ENCODE measurements at places on chromosomes 4 and X.
A peak's percentile ranks its signal among the peaks of the same experiment; 100 is the strongest.

DNA sequence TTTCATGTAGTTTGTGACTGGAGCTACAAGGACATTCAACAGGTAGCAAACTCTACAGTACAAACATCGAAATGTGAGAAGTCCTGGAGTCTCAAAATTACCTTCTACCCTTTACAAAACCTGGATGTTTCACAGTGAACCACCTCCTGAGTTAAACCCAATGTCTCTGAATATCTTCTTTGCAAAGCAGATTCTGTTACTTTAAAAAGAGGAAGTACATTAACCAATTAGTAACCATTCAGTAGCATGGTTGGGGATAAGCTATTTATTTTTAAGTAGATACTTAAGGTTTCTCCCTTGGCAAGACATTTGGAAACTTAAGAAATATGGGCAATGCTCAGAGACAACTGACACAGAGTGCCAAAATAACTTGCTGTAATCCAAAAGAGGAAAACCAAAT, 371.9 kb upstream of the NWD2 start:
- no peak for DNase-seq

DNA sequence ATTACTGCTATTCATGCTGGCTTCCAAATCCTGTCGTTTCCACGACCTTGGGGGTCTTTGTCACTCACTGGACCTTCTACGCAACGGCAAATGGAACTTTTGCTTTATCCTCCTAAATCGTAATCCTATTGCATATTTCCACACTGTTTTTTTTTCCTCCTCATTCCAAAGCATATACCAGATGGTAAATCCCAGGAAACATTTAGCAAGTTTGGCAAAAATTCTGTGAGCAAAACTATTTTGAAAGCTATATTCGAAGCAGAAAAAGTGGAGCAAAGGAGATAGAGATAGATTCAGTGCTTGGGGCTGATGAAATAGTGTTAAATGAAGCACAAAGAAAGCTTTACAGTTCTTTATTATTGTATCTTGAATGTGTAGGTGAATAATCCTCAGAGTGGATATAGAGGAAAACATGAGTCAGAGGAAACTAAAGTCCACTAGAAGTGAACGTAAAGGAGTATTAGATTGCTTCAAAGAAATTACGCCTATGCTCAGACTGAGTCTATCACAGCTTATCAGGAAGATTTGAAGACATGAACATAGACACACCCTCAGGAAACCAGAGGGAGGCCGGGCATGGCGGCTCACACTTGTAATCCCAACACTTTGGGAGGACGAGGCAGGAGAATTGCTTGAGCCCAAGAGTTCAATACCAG, 50.2 kb upstream of the FAM9A start:
- DNase-seq: no peak

- no peak for DNase-seq
Measured at GRCh38 chr4:168739886-168740285, 243.0 kb downstream of the PALLD start.

GRCh38 chr4:98433691-98434090, 172.5 kb downstream of the RAP1GDS1 start:
- DNase-seq: no peak

GRCh38 chrX:41828826-41829225, 94.5 kb downstream of the CASK start:
- no peak for DNase-seq

GRCh38 chr4:114890773-114891172, 222.6 kb downstream of the NDST4 start:
- DNase-seq: no peak

GRCh38 chrX:148541584-148541940, 41.1 kb downstream of the AFF2 start:
- DNase-seq: no peak

- DNase-seq: no peak
Measured at GRCh38 chr4:76182463-76182862, 31.2 kb downstream of the SCARB2 start.

DNA sequence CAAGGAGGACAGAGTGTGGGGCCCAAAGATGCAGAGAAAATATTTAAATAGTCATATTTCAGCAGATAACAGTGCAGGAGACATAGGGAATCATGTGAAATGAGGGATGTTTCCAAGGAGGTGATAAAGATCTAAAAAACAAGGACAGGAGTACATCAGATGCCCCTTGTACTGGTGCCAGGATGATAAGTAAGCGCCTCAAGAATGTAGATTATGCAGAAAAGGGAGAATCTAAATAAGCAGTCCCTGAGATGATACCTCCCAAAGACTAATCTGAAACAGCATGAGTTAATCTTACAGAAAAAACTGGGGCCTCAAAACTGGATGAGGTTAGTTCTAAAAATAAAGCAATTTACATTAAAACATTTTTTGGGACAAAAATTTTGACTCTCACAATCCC, 136.1 kb upstream of the WDFY3 start:
- DNase-seq: no peak

GRCh38 chr4:183602557-183603027, 56.4 kb downstream of the RWDD4 start:
- no peak for DNase-seq

DNA sequence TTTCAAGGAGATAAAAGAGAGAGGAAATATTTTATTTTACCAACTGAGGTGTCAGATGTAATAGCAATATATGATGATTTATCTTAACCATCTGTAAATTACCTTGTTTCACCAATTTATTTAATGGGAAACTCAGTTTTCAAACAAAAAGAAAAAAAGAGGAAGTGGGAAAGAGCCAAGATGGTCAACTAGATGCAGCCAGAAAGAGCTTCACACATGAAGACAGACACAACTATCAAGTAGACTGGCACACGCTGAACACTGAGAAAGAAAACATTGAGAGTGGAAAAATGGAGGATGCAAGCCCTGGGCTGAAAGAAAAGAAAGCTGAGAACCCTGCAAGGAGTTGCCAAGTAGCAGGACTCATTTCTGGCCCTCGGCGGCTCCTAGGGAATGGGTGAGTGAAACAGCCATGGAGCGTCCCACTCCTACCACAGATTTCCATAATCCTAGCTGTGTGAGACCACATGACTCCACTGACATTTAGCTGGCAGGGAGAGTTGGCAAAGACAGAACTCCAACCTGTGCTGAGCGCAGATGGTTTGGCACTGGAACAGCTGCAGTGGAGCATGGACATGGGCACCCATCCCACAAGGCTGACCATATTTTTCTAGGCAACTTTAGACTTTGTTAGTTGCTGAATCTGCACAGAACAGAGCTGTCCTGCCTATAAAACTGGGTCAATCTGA, 409.3 kb downstream of the FAM47B start:
- DNase-seq: no peak

DNA sequence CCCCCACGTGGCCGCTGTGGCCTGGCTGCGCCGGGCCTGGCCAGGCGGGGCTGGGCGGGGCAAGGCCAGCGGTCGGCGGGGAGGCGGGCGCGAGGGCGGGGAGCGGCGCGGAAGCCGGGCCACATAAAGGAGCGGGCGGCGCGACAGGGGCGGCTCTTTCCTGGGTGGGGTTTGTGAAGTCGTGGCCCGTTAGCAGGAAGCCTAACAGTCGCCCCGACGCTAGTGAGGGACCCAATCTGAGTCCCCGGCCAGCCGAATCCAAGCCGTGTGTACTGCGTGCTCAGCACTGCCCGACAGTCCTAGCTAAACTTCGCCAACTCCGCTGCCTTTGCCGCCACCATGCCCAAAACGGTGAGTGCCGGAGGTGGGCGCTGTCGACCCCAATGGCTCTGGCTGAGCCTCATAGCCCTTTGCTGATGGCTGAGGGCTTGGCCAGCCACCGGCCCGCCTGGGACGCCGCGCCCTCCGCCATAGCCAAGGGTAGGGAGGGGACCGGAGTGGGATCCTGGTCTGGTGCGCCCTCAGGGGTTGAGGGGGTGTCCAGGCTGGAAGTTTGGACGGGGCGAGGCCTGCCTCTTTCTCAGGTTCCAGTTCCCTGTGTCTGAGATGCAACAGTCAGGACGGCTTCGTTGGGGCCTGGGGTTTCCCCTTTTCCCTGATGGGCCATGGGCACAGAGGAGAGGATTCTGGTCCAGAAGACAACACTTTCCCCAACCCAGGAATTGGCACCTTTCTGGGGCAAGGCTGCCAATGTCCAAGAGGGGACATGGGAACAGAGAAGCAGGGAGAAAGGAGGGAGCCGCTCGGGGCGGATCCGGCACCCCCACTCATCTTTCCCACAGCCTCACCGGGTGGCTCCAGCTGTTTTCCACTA, at the start of gene MSN:
MSN (plus strand) TSS at position 152 of the 874 bp plus-strand sequence; CDS start at position 340, 188 bp downstream.
- peak; percentile 72 for DNase-seq

GRCh38 chr4:25141592-25141991, 18.7 kb downstream of the SEPSECS start:
- DNase-seq: no peak

DNA sequence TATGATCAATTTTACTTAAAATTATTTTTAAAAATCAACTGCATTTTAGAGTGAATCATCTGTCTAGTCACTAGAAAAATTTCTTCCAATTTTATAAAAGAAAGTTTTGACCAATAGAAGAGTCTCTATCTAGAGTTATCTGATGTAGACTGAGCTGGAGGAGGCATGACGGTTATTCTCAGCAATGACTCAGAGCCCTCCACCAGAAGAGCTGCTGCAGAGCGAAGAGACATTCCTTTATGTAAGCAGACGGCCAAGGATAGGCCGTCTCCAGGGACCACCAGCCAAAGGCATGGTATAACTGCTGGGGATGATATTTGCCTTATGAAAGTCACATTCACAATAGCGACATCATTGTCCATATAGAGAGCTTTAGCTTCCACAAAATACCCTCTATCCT, 23.0 kb downstream of the LDB2 start:
- DNase-seq: no peak

- DNase-seq: no peak
Measured at GRCh38 chr4:79948739-79949138, 124.3 kb downstream of the ANTXR2 start.

DNA sequence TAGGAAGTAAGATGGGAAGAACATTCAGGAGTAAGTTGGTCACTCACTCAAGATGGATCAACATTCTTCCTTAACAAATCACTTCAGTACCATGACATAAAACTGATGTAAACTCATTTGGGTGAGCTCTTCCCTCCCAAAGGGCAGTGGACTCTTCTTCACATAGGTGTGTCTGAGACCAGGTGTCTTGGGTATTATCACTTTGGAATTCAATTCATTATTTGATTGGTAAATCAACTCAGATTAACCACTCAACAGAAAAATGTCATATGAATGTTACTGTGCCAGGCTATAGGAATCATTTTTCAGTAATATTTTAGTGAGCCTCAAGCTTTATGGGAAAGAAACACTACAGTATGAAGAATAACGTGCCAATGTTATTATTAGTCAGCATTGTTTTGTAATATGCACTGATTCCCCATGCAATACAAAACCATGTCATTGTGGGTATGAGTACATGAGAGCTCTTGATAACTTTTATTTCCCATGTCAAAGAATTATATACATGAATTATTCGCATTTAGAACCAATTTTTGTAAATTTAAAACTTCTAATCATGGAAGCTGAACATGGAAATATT, 58.6 kb upstream of the ETNPPL start:
- no peak for DNase-seq

DNA sequence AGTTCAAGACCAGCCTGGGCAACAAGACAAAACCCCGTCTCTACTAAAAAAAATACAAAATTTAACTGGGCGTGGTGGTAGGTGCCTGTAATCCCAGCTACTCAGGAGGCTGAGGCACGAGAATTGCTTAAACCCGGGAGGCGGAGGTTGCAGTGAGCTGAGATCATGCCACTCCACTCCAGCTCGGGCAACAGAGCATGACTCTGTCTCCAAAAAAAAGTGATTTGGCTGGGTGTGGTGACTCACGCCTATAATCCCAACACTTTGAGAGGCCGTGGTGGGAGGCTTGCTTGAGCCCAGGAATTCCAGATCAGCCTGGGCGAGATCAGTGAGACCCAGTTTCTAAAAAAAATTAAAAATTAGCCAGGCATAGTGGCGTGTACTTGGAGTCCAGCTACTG, 4.1 kb downstream of the OPHN1 start:
- no peak for DNase-seq

DNA sequence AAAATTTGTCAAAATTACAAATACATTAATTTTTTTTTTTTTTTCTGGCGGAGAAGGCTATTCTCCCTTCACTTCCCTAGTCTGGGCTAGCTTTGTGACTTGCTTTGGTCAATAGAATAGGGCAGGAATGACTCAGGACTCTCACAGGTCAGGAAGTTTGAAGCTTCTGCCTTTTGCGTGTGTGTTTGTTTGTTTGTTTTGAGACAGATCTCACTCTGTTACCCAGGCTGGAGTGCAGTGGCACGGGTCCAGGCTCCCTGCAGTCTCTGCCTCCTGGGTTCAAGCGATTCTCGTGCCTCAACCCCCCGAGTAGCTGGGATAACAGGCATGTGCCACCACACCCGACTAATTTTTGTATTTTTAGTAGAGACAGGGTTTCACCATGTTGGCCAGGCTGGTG, 55.9 kb upstream of the USP9X start:
- DNase-seq: no peak

GRCh38 chr4:168362025-168362401, 43.5 kb upstream of the DDX60 start:
- no peak for DNase-seq

GRCh38 chr4:22417408-22417807, 98.5 kb downstream of the ADGRA3 start:
- DNase-seq: no peak

- no peak for DNase-seq
Measured at GRCh38 chr4:39662683-39663082, 24.0 kb upstream of the SMIM14 start.

GRCh38 chrX:36543499-36543898, 464.7 kb upstream of the FAM47C start:
- no peak for DNase-seq

- DNase-seq: no peak
Measured at GRCh38 chrX:431056-431455, 44.3 kb upstream of the PPP2R3B start.

DNA sequence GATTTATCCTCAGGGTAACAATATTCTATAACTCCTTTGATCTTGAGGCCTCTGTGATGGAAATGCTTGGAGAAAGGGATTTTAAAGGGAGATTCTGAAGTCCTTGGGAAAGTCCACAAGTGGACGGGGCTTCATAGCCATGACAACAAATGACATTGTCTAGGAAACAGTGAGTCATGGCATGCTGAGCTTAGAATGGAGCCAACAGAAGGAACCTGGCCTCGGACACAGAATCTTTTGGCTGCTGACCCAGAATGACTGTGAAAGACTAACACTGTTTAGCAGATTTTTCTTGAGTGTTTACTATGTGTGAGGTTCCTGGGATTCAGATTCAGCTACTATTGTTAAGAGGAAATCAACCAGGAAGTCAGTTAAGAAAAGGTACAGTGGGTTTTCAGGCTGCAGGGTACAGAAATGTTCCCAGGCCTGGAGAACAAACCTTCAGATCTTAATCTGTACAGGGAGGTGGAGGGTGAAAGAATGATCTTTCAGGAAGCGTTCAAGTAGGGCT, 18.1 kb upstream of the CXCL2 start:
- peak; percentile 60 for DNase-seq

- no peak for DNase-seq
Measured at GRCh38 chr4:67250131-67250896, 295.0 kb downstream of the CENPC start.

- DNase-seq: no peak
Measured at GRCh38 chr4:8480221-8480620, 39.6 kb downstream of the TRMT44 start.

DNA sequence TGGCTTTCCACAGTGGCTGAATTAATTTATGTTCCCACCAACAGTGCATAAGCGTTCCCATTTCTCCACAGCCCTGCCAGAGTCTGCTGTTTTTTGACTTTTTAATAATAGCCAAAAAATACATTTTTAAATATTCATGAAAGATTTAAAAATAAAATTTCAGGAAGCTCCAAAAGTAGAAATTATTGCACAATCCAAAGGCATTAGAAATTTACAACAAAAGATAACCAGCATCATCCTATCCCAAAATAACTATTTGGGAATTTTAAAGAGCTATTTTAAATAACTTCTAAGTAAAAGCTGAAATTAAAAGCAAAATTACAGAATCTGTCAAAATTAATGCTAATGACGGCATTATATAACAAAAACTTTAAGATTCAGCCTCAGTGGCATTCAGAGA, 131.5 kb downstream of the QDPR start:
- DNase-seq: no peak
